ENCODE measurements at places on chromosomes 4 and X.

DNA sequence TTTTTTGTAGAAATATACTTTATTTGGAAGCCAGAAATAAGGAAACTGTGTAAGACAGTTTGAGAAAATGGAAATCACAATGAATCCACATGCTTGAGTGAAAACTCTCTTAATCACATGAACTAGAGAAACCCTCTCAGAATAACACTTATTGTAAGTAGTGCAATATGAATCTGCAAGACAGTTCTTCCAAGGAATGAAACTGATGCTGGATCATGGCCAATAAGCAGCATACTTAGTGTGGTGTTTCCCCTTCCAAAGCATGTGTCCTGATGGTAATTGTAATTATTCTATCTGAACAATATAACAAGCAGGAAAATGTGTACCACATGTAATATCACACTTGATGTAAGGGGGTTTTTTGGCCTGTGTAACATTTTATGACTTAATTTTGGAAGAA, 1870.5 kb upstream of the TENM3 start:
- no peaks in the 10 kb centered on the region for H3K27me3 ChIP-seq
- H3K36me3 ChIP-seq = no peaks in the 10 kb centered on the region
- no peak for DNase-seq
- H3K27ac ChIP-seq = no peak overlapping the region
- H3K4me1 ChIP-seq = no peaks in the 10 kb centered on the region

- DNase-seq = no peak
- H3K4me1 ChIP-seq = peaks cover 4% of the 10 kb centered on the region
- H3K36me3 ChIP-seq = no peaks in the 10 kb centered on the region
- peak overlapping the region; percentile 90 for H3K27ac ChIP-seq
Observed at GRCh38 chr4:40316782-40317635, 18.1 kb upstream of the CHRNA9 start.

- no peaks in the 10 kb centered on the region for H3K27me3 ChIP-seq
- no peak overlapping the region for H3K4me3 ChIP-seq
- DNase-seq = no peak
- no peaks in the 10 kb centered on the region for H3K36me3 ChIP-seq
- no peaks in the 10 kb centered on the region for H3K4me1 ChIP-seq
Observed at GRCh38 chr4:10403633-10404445, 53.4 kb downstream of the ZNF518B start.

- no peak overlapping the region for H3K4me3 ChIP-seq
- no peaks in the 10 kb centered on the region for H3K4me1 ChIP-seq
- no peak overlapping the region for H3K27ac ChIP-seq
- no peaks in the 10 kb centered on the region for H3K36me3 ChIP-seq
Observed at GRCh38 chrX:141619336-141619735, 29.8 kb downstream of the SPANXA2 start.

DNA sequence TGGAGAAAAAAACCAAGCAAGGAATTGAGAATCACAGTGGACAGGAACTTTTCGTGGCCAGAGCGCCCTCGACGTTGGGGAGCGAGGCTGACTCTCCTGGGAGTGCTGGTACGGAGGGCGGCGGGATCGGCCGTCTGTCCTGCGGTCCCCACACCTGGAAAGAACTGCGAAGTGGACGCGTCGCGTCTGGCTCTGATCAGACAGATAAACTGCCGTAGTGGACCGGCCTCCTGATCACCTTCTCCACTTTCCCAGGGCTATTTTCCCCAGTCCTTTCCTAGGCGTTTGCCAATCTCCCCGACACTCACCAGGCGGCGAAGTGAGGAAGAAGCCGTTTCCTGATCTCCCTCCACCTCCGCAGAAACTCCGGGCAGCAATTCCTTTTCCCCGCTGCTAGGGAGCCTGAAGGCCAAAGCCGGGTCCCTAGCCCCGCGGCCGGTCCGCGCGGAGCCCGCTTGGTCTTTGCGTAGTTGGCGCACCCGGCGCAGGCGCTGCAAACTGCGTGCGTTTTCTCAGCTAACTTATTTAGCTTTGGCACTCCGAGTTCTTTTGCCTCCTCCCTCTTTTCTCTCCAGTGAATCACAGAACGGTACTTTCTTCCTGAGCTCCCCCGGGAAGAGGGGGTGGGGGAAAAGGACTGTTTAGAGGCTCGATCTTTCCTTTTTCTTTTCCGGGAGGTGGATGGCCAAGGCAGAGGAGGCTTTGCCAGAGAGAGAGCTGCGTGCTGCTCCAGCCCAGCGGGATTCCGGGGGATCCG, at the start of gene ARSJ:
TSS of gene ARSJ (minus strand) at position 500 of the 757 bp plus-strand sequence. CDS start 813 bp downstream, outside the sequence.
- no peaks in the 10 kb centered on the region for H3K36me3 ChIP-seq
- no peak for DNase-seq
- peaks cover 61% of the 10 kb centered on the region for H3K4me1 ChIP-seq

GRCh38 chr4:121950680-121951520, 960 bp downstream of the TRPC3 start:
- no peak for DNase-seq
- no peak overlapping the region for H3K27ac ChIP-seq
- H3K4me1 ChIP-seq = peaks cover 27% of the 10 kb centered on the region
- no peaks in the 10 kb centered on the region for H3K36me3 ChIP-seq
- H3K27me3 ChIP-seq = no peaks in the 10 kb centered on the region

DNA sequence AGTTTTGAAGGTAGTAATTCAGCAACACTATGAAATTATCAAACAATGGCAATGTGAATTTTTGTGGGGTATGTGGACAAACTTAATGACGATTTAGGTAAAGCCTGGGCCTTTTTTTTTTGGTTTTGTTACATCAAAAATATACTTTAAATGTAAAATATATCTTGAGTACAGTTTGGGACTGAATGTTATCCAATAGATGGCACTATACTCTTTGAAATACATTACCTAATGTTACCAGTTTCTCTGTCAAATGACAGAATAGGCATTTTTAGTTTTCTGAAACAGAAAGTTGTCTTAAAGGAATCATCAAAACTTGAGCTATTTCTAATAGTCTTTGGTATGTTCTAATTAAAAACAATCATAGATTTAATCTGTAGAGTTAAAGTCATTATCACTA, 1651.9 kb downstream of the C4orf33 start:
- no peaks in the 10 kb centered on the region for H3K4me1 ChIP-seq
- no peaks in the 10 kb centered on the region for H3K27me3 ChIP-seq
- no peak overlapping the region for H3K4me3 ChIP-seq
- DNase-seq = no peak
- H3K27ac ChIP-seq = no peak overlapping the region
- H3K36me3 ChIP-seq = no peaks in the 10 kb centered on the region

GRCh38 chr4:125198916-125199315, 115.8 kb upstream of the FAT4 start:
- H3K4me1 ChIP-seq = peaks cover 9% of the 10 kb centered on the region
- H3K36me3 ChIP-seq = no peaks in the 10 kb centered on the region
- H3K27me3 ChIP-seq = no peaks in the 10 kb centered on the region
- DNase-seq = no peak

- H3K4me1 ChIP-seq = no peaks in the 10 kb centered on the region
- no peak overlapping the region for H3K27ac ChIP-seq
- no peaks in the 10 kb centered on the region for H3K36me3 ChIP-seq
- no peaks in the 10 kb centered on the region for H3K27me3 ChIP-seq
- H3K4me3 ChIP-seq = no peak overlapping the region
- no peak for DNase-seq
Observed at GRCh38 chrX:40244980-40245379, 147.2 kb upstream of the BCOR start.

- no peak for DNase-seq
- no peaks in the 10 kb centered on the region for H3K36me3 ChIP-seq
- no peaks in the 10 kb centered on the region for H3K27me3 ChIP-seq
- H3K27ac ChIP-seq = no peak overlapping the region
- no peak overlapping the region for H3K4me3 ChIP-seq
Observed at GRCh38 chrX:133364196-133364595, 51.1 kb downstream of the GPC4 start.

DNA sequence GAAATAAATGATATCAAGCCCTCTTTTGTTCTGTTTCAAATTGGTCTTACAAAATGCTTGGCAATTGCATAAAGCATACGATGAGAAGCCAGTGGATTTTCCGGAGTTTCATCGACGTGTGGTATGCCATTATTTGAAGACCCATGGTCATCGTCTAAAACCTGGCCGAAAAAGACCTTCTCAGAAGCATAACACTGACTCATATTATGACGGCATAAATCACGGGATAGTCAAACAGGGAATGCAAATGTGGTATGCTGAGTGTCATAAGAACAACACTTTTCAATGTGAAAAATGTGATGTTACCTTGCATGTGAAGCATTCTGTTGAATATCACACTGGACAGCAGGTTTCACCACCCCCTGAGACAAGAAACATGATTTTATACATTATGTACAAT, 695.2 kb downstream of the GRXCR1 start:
- no peak for DNase-seq
- no peak overlapping the region for H3K4me3 ChIP-seq
- no peaks in the 10 kb centered on the region for H3K36me3 ChIP-seq
- H3K27ac ChIP-seq = no peak overlapping the region
- H3K4me1 ChIP-seq = no peaks in the 10 kb centered on the region

DNA sequence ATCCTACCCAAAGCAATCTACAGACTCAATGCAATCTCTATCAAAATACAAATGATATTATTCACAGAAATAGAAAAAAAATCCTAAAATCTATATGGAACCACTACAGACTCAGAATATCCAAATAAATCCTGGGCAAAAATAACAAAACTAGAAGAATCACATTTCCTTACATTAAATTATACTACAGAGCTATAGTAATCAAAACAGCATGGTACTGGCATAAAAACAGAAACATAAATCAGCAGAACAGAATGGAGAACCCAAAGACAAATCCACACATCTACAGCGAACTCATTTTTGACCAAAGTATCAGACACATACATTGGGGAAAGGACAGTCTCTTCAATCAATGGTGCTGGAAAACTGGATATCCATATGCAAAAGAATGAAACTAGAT, 304.1 kb upstream of the FGF13 start:
- DNase-seq = no peak
- H3K36me3 ChIP-seq = no peaks in the 10 kb centered on the region
- H3K27me3 ChIP-seq = no peaks in the 10 kb centered on the region
- no peak overlapping the region for H3K27ac ChIP-seq

- H3K4me1 ChIP-seq = no peaks in the 10 kb centered on the region
- H3K36me3 ChIP-seq = no peaks in the 10 kb centered on the region
- no peak overlapping the region for H3K4me3 ChIP-seq
- no peak overlapping the region for H3K27ac ChIP-seq
Observed at GRCh38 chr4:74004668-74005067, 6.2 kb upstream of the CXCL5 start.

DNA sequence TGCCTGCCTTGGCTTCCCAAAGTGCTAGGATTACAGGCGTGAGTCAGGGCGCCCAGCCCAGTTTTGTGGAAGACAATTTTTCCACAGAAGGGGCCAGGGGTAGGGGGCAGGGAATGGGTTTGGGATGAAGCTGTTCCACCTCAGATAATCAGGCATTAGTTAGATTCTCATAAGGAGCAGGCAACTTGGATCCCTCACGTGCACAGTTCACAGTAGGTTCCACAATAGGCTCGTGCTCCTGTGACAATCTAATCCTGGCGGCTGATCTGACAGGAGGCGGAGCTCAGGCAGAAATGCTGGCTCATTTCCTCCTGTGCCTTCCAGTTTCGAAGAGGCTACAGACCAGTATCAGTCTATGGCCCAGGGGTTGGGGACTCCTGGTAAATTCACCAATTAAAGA, 491.6 kb upstream of the AADAT start:
- no peak for DNase-seq
- H3K36me3 ChIP-seq = no peaks in the 10 kb centered on the region
- no peak overlapping the region for H3K4me3 ChIP-seq
- no peaks in the 10 kb centered on the region for H3K4me1 ChIP-seq

- no peak for DNase-seq
- no peak overlapping the region for H3K4me3 ChIP-seq
- no peak overlapping the region for H3K27ac ChIP-seq
Observed at GRCh38 chrX:16462912-16463311, 187.0 kb upstream of the S100G start.

- no peak overlapping the region for H3K4me3 ChIP-seq
- DNase-seq = no peak
- no peak overlapping the region for H3K27ac ChIP-seq
- no peaks in the 10 kb centered on the region for H3K27me3 ChIP-seq
Observed at GRCh38 chrX:40938423-40938822, 146.8 kb upstream of the USP9X start.

DNA sequence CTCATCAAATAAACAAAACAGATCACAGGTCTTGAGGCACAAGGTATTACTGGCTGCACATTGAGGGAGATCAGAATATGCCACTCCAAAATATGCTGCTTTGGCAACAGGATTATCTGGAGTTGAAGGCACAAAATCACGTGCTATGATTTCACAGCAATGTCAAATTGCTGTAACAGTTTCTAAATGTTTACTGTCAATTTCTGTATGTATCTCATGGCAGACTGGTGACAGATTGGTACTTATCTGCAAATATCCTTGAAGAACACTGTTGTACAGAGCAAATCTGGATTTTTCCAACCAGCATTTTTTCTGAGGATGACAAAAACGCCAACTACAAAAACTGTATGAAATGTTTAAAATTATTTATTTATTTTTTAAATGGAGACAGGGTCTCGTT, 26.7 kb downstream of the GPR82 start:
- no peak overlapping the region for H3K4me3 ChIP-seq
- no peaks in the 10 kb centered on the region for H3K36me3 ChIP-seq
- no peaks in the 10 kb centered on the region for H3K27me3 ChIP-seq

GRCh38 chr4:90190525-90190924, 63.3 kb downstream of the CCSER1 start:
- no peaks in the 10 kb centered on the region for H3K36me3 ChIP-seq
- H3K4me3 ChIP-seq = no peak overlapping the region

DNA sequence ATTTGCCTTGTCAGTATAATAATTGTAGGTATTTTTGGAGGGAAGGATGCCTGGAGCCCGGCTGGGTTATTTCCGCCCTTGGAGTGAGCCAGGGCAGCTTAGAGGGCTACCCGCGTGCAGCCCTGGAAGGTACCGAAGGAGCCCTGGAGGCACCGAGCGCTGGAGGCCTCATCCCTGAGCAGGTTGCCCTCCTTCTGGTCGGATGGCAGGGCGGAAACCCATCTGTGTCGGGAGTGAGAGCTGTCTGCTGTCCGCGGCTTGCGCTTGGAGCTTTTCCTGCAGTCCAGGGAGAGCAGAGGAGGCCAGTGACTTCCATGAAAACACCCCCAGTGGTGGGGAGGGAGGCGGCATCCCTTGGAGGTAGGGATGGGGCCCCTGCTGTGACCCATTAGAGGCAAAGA, 122.1 kb downstream of the TBL1X start:
- H3K4me3 ChIP-seq = no peak overlapping the region
- no peak overlapping the region for H3K27ac ChIP-seq
- H3K27me3 ChIP-seq = no peaks in the 10 kb centered on the region
- H3K36me3 ChIP-seq = no peaks in the 10 kb centered on the region
- DNase-seq = no peak

Measured in esophagus squamous epithelium (tissue), 5 donors.